ENCODE measurements at places on chromosomes 1 and 21. TPM values are rescaled to one million over a fixed set of nuclear protein-coding genes. Genes with fewer than 3 reads are reported as not detected.

Gene MPZ
- 0.43 TPM for total RNA-seq

DNA sequence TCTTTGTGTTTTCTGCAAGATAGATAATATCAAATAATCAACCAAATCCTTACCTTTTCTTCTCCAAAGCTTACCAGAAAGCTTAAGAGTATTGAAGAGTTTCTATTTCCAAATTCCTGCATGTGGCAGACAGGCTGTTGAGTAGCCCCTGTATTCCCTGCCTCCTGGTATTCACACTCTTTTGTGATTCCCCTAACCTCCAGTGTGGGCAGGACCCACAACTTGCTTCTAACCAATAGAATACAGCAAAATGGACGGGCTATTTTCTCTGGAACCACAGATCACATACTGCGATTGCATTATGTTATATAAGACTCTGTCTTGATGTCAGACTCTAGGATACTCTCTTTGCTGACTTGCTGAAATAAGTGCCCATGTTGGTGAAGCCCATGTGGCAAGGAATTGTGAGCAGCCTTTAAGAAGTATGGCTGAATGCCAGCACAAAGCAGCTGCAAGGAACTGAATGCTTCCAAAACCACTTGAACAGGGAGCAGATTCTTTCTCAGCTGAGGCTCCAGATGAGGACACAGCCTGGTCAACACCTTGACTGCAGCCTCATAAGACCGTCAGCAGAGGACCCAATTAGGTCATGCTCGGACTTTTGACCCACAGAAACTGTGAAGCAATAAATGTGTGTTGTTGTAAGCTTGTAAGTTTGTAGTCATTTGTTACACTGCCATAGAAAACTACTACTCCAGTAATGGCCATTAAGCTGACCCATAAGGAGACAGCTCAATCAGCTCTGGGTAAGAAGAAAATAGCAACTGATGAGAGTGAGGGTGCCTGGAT is 47.9 kb upstream of the PLXNA2 start:
- DNase-seq: no peak
- H3K4me1 ChIP-seq: no peaks in the 10 kb centered on the region
- no peak overlapping the region for H3K4me3 ChIP-seq
- peaks cover 93% of the 10 kb centered on the region for H3K27me3 ChIP-seq
- no peaks in the 10 kb centered on the region for H3K36me3 ChIP-seq

Gene CFH
- 3.8 TPM for total RNA-seq

- H3K4me3 ChIP-seq: no peak overlapping the region
- H3K4me1 ChIP-seq: peaks cover 10% of the 10 kb centered on the region
- no peak for DNase-seq
- no peaks in the 10 kb centered on the region for H3K36me3 ChIP-seq
- no peaks in the 10 kb centered on the region for H3K27me3 ChIP-seq
Measured at GRCh38 chr1:24151175-24151533, 8.2 kb upstream of the IL22RA1 start.

DNA sequence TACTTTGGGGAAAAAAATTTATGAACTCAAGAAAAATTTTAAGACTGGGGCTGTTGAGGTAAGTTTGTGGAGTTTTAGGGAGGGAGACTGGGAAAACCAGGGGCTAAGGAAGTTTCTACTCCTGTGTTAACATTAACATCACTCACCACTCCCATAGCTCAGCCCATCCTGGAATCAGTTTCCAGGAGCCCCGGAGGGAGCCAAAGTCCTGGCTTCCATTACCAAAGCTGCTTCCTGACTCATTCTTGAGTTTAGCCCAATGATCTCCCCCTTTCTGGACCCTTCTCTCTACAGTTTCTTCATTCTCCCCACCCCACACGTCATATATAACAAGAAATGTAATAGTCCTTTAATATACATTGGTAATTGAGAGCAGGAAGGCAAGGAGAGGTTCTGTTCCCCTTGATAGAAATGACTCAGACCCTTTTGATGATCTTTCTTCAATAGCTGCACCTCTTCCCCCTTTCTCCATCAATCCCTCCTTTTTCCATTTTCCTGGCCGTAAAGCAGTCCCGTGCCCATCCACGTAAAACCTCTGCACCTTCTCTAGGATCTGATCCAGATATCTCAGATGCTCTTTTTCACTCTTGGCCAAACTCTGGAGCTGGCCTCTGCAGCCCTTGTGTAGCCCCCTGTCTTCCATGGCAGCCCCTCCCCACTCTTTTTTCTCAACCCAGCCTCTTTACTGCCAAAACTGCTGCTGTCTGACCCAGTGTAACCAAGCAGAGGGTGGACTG is 4.6 kb upstream of the PIAS3 start:
- no peak overlapping the region for H3K27ac ChIP-seq
- no peak overlapping the region for H3K4me3 ChIP-seq

Gene CYP4Z1
- total RNA-seq: not detected

DNA sequence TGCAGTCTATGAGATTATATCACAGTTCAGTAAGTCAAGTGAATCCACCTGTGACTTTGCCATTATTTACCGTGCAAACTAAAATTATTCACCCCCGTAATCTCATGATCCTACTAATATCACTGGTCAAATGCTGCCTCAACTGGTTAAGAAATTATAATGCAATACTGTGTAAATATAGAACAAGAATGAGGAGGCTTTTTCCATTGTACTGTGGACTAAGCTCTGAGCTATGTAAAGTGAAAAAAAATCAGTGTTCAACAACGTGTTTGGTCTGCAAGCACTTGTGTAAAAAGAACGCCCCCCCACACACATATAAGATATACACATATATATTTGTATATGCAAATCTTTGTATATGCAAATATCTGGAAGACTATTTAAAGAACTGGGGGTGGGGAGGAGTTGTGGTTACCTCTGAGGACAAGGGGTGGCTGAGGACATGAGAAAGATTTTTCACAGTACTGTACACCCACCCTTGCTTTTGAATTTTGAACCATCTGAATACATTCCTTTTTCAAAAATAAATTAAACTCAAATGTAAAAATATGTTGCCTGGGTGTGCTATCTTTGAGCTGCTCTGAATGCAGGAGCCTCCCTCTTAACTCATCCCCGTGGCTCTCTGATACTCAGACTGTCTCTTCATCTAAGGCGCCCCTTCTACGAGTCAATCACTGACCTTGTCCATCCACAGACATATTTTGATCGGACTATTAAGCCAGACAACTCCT is 57.0 kb downstream of the PTP4A2 start:
- no peaks in the 10 kb centered on the region for H3K4me1 ChIP-seq
- H3K27ac ChIP-seq: no peak overlapping the region
- H3K4me3 ChIP-seq: no peak overlapping the region
- DNase-seq: no peak
- H3K27me3 ChIP-seq: no peaks in the 10 kb centered on the region

Gene PRELP
- total RNA-seq: not detected

Measured in PC-9 (cell line).